ENCODE measurements at places on chromosomes 4 and X. TPM values are rescaled to one million over a fixed set of nuclear protein-coding genes. Genes with fewer than 3 reads are reported as not detected.

The NHS gene
- 6.8 TPM for total RNA-seq

The FREM3 gene
- not detected for total RNA-seq

The CSAG1 gene
- total RNA-seq, result 33.2 TPM

The TXK gene
- total RNA-seq, result 2.3 TPM
